Stimulated activated CD4-positive, alpha-beta T cell treated with anti-CD3 and anti-CD28 coated beads, Interleukin-1b, Interleukin-23, amount 100 ng/mL, for 1 hour (primary cell): ENCODE measurements at places on chromosomes 4 and X.

DNA sequence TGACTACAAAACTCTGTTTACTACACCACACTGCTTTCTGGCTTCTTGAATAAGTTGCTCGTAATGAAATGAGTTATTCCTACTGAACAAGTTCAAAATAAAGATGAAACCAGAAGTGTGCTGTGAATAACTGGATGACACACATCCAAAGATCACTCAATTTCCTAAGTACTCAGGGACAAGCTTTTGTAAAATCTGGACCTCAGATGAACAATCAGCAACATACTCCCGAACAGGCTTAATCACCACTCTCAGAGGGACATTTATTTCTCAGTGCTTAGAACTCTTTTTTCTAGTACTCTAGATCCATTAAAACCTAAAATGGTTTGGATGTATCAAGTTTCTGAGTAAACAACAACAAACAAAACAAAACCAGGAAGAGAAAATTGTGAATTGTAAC, 61.5 kb upstream of the EXOC1L start:
- no peak for DNase-seq

GRCh38 chrX:151724563-151725337, 8.9 kb downstream of the FATE1 start:
- no peak for DNase-seq

GRCh38 chr4:21893136-21893535, 55.4 kb downstream of the KCNIP4 start:
- DNase-seq = no peak

GRCh38 chr4:185735866-185736400, 76.1 kb downstream of the SORBS2 start:
- no peak for DNase-seq

DNA sequence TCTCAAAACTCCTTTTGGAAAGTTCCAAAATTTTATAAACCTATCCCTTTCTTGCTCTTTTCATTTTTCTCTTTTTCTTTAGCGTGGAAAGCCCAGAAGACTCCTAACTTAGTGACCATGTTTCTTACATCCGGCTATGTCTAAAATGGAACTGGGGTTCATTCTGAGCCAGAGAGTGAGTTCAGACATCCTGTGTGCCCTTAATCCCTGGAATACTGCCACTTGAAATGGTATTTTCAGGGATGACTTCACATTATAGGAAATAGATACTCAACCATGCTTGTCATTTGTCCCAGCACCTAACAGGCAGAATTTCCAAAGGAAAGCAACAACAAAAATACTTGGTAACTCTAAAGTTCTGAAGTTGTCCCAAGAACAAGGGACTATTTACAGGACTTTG, 379.6 kb downstream of the ARHGAP24 start:
- DNase-seq = no peak

- no peak for DNase-seq
These were observed 3.2 kb downstream of the UNC5C start for GRCh38 chr4:95545546-95545945.

- no peak for DNase-seq
These were observed 289.6 kb downstream of the CXXC4 start for GRCh38 chr4:104205116-104205515.

GRCh38 chr4:19051831-19052230, 1030.3 kb upstream of the LCORL start:
- no peak for DNase-seq

DNA sequence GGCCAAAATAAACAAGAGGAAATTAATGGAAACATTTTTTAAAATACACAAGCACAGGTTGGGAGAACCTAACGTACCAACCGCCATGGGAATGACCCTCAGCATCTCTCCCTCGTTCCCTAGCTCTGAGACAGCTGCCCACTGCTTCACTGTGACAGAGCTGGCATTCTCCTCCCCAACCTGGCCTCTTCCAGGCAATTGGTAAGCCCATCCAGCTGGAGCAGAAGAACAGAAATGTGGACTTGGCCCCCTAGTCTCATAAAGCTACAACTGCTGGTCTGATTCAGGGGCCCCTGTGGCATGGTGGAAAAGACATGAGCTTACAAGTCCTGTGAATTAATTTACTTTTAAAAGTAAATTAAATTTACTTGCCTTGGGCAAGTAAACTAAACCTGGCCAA, 245.1 kb downstream of the PTTG2 start:
- no peak for DNase-seq

DNA sequence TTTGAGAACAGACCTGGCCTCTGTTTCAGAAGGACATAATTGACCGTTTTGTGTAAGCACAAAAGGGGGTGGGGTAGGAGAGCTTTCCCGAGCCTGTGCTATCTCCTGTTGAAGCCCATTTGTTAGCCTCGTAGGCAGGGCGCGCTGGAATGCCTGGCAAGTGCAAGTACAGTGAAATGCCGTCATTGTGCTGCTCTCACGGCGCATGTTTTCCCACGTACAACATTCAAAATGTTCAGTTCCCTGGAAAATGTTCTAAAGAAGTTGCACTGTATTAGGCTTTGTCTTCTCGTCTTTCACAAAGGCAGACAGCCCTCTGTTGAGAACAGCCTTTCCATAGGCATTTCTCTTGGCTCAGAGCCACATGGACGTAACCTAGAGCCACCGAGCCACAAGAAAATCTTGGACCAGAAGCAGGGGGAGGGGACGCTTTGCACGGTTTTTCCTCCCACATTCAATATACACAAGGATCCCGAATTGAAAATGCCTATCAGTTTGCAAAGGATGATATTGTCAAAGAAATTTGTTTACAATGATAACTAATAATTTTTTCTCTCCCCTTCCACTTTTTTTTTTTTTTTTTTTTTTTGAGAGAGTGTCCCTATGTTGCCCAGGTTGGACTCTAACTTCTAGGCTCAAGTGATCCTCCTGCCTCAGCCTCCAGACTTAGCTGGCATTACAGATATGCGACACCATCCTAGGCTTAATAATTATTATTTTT, 54.6 kb upstream of the RAPGEF2 start:
- no peak for DNase-seq

GRCh38 chrX:16797358-16797757, 11.1 kb downstream of the TXLNG start:
- no peak for DNase-seq
